ENCODE measurements at places on chromosomes 3 and 15. TPM values are rescaled to one million over a fixed set of nuclear protein-coding genes. Genes with fewer than 3 reads are reported as not detected.

ABHD14A gene
- polyA plus RNA-seq: 46.1 TPM

IL17RE gene
- polyA plus RNA-seq: 7.3 TPM

LMAN1L gene
- polyA plus RNA-seq: 0.01 TPM

LRTM1 gene
- not detected for polyA plus RNA-seq

THSD4 gene
- polyA plus RNA-seq: 2.4 TPM

LCTL gene
- not detected for polyA plus RNA-seq

RLBP1 gene
- not detected for polyA plus RNA-seq

C3orf49 gene
- polyA plus RNA-seq: not detected

KLHL6 gene
- 1.2 TPM for polyA plus RNA-seq

DPPA2 gene
- polyA plus RNA-seq: not detected

CHST2 gene
- polyA plus RNA-seq: 0.94 TPM

ANKUB1 gene
- not detected for polyA plus RNA-seq

STAC gene
- polyA plus RNA-seq: 1.3 TPM

Data from adipose tissue (tissue), 3 donors.